Stimulated activated naive CD8-positive, alpha-beta T cell treated with anti-CD3 and anti-CD28 coated beads, Interleukin-15, amount 100 ng/mL, for 72 hours (primary cell): ENCODE measurements at places on chromosomes 5 and 9.
A peak's percentile ranks its signal among the peaks of the same experiment; 100 is the strongest.

- no peak for DNase-seq
These were observed 8.5 kb downstream of the FBP1 start for GRCh38 chr9:94630833-94631232.

DNA sequence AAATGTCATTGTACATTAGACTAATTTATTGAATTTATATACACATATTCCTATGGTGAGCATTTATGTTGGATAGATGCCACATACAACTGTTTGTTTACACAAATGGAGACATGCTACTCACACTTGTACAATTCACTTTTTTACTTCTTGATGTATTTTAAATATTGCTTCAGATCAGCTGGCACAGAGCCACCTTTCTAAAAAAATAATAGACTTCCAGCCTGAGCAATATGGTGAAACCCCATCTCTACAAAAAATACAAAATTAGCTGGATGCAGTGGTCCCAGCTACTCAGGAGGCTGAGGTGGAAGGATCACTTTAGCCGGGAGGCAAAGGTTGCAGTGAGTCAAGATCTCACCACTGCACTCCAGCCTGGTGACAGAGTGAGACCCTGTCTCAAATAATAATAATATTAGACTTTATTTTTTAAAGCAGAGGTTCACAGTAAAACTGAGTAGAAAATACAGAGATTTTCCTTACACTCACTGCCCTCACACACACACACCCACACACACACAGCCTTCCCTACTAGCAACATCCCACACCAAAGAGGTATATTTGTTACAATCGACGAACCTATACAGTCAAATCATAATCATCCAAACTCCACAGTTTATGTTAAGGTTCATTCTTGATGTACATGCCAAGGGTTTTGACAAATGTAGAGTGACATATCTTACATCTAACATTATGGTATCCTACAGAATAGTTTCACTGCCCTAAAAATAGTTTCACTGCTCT, 16.5 kb upstream of the ADRB2 start:
- no peak for DNase-seq

- no peak for DNase-seq
These were observed 183.8 kb downstream of the PJA2 start for GRCh38 chr5:109225716-109226625.

DNA sequence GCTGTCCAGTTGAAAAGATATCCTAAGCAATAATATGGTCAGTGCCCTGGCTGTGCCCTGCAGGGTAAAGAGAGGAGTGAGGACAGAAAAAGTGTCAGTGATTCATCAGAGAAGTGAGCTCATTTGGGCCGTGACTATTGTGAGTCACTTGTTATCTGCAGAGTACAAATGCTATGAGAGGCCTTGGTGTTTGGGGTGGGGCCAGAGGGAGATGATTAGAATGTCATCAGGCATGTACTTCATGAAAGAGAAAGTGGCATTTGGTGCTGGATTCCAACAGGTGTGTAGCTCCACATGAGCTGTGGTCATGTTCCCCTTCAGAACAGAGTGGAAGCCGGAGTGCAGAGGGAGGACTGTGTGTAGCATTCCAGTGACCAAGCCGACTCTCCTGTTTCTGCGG, 174.1 kb downstream of the KDM4C start:
- peak; percentile 50 for DNase-seq

- DNase-seq, result no peak
These were observed 95.9 kb upstream of the FCN2 start for GRCh38 chr9:134784577-134785305.

- no peak for DNase-seq
These were observed 5.5 kb downstream of the HIGD2A start for GRCh38 chr5:176394096-176394495.

GRCh38 chr9:121199921-121200320, 1.7 kb downstream of the RAB14 start:
- DNase-seq, result no peak

GRCh38 chr5:134175921-134176510, 734 bp downstream of the SKP1 start:
- DNase-seq, result no peak

DNA sequence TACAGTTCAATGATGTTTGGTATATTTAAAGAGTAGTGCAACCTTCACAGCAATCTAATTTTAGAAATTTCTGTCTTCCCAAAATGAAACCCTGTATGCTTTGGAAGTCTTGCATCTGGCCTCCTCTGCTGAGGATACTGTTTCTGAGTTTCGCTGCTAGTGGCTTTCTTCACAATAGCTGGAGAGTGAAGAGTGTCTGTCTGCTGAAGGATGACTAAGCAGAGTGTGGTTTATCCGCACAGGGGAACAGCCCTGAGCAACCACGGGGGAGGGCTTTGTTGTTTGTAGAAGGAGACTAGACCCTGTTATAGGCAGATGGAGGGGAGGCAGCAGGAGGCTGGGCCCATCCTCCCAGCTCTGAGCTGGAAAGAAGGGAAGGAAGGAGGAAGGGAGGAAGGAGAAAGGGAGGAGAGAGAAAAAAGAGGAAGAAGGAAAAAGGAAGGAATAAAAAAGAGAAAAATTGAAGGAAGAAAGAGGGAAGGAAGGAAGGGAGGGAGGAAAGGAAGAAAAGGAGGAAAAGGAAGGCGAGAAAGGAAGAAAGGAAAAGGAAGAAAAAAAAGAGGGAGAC, 10.5 kb upstream of the IRX2 start:
- DNase-seq, result no peak

DNA sequence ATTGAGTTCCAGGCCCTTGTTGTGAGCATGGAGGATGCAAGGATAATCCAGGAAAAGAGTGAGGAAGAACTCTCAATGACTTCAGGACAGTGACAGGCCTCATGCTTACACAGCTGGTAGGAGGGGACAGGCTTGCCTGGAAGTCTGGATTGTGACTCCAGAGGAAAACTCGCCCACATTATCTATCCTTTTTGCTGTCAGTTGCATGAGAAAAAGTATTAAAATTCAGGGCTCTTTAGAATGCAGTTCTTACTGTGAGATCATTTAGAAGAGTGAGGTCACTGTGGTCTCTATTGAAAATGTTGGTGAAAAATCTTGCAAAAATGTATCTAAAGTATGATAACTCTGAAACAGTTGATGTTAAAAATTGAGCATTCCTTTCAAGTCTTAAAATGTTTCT, 30.5 kb downstream of the NTRK2 start:
- no peak for DNase-seq

DNA sequence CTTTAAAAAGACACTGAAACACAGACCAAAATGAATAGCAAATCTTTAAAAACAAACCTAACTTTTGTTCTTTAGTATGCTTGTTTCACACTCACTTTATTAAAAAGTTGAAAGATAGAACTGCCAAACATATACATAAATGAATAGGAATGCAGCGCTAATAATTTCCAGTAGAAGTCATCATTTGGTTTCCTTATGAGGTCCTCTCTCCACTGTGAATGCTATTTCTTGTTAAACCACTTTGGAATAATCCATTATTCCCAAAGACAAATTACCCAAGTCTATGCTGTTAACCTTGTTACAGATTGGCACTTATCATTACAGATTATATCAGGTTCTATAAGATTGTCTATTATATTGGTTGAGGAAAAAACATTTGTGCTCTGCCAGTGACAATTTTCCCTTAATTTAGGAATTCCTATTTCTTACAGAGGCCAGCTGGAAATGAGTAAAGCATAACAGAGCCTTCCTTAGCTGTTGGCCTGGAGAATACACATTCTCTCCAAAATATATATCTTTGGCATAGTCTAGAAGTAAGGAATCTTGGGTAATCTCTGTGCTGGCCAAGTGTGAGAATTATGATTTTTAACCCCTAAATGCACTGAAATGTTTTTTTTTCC, 29.3 kb upstream of the MINAR2 start:
- DNase-seq, result no peak

GRCh38 chr5:79329453-79329852, 93.5 kb downstream of the JMY start:
- DNase-seq, result no peak

DNA sequence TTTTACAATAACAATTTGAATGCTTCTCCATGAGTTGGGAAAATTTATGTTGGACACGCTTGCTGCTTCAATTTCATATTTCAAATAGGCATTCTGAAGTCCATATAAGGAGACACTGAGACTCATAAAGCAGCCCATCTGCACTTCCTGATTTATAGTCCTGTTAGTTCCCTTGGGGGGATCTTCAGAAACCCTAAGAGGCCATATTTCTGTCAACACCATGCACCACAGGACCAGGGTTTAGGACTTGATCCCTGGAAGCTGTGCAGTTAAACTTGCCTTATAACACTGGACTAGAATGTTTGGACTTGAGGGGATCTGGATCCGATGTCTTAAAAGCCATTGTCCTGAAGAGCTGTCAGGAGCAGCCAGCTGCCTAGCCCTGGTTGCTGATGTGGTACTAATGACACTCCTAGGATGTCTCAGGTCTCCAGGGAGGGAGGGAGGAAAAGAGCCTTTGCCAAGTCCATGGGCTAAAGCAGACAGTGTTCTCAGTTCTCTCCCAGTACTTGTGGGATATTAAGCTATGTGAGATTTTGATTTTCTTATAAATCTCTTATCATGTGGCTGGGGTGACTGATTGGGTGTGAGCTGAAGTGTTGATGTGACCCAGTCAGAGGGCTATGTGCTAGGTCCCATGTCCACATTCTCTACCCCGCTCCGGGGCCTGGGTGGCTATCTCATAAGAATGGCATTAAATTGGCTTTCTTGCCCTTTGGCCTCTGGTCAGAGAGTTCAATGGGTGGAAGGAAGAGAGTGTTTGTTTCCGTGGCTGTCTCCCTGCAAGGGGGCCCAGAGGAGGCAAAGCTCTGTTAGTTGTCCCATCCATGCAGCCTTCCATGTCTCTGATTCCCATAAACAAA, 399.8 kb downstream of the OSTF1 start:
- no peak for DNase-seq

- DNase-seq, result no peak
These were observed 57.8 kb upstream of the GOLPH3 start for GRCh38 chr5:32231929-32232328.

- no peak for DNase-seq
These were observed 123.6 kb downstream of the ZNF608 start for GRCh38 chr5:124622851-124623250.

- no peak for DNase-seq
These were observed 195.6 kb upstream of the ELL2 start for GRCh38 chr5:96157077-96157780.

DNA sequence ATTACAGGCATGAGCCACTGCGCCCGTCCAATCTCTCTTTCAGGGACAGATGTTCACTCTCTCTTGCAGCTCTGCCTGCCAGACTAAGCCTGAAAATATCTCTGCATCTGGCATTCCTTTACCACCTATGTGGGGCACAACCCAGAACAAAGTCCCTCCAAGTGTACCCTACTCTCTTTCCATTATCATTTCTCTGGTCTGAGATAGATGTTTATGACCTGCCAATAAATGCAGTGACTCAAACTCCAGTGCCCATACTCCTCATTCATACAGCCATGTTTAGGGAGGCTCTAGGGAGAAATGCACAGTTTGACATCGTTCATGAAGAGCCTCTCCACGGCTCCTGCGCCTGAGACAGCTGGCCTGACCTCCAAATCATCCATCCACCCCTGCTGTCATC, at the start of gene BTNL3:
Gene BTNL3, plus strand, starts transcription at position 255 of the 400 bp plus-strand sequence. CDS start 183 bp downstream, outside the sequence.
- no peak for DNase-seq

DNA sequence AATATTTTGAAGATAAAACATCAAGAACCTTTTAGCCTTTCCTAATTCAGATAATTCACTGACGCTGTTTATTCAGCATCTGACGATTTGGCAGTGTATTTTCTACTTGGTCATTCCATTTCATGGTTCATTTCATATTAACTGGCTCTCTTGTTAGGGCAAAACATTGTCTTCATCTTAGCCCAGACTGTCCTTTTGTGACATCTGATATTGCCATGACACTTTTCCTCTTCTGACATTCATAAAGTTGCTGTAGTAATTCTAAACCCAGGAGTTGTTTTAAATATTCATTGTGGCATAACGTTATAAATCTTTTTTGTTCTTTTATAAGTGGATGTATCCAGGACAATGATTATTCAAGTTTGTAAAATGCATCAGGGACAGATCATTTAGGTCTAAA, 1.8 kb downstream of the SCAMP1 start:
- DNase-seq, result no peak
